BJ (cell line): ENCODE measurements at places on chromosomes 16 and 17.
A peak's percentile ranks its signal among the peaks of the same experiment; 100 is the strongest.

- no peak for DNase-seq
Observed at GRCh38 chr17:15384142-15384787, 42.9 kb upstream of the TEKT3 start.

DNA sequence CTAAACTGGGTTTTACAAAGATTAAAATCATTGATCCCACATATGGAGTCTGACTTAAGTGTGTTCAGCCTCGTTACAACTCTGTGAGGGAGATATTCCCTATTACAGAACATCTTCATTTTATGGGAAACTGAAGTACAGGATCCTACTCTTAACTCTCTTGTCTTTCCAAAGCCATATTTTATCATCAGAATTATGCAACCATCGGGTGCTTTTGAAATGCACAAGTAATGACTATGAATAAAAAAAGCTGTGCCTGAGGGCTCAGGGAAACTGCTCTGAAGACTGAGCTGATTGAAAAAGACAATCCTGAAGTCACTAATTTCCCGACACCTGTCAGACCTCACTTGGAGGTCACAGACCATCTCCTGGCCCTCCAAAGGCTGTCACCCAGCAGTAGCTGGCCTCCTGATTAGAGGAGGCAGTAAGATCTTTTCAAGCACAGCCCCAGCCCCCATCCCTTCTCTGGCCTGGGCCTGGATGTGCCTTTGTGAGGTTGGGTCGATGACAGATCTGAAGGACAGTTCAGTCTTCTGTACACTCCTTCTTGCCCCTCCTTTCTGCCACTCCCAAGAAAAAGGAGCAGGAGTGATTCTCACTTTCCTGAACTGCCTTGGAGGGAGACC, 5.6 kb downstream of the AKAP1 start:
- DNase-seq = no peak

- DNase-seq = no peak
Observed at GRCh38 chr16:84672276-84673202, 24.2 kb downstream of the KLHL36 start.

DNA sequence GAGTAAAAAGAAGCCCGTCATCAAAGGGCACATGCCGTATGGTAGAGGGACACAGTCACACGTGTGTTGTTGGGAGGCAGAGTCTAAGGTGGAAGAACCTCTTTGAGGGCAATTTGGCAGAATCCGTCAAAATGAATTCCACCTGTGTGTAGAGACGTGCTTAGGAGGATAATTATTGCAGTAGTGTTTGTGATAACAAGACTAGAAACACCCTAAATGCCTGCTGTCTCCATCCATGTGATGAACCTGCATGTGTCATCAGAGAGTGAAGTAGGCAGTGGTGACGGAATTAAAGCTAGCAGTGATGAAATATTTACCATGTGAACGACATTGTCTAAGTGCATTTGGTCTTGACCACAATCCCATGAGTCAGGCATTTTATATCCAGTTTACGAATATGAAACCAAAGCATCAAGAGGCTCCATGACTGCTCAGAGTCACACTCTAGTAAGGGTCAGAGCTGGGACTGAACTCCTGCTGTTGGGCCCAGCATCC, 61.3 kb upstream of the ADORA2B start:
- peak; percentile 51 for DNase-seq

- DNase-seq = no peak
Observed at GRCh38 chr16:563072-563644, 3.0 kb downstream of the PRR35 start.

GRCh38 chr17:8069587-8069860, 18.0 kb downstream of the ALOX12B start:
- DNase-seq = no peak

DNA sequence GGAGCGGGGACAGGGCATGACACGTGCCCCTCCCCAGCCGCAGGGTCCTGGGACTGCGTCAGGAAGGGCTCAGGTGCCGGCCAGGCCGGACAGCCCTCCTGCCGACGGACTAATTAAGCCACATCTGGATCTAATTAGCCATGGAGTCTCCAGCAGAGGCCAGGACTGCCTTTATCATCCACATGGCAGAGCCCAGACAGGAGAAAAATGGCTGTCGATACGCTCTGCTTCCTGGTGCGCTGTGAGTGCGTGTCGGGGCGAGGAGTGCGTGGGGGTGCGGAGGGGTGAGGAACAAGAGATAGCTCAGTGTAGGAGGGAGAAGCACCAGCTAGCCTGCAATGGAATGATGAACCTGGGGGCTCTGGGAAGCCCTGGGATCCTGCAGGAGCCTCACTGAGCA, 218.8 kb downstream of the IRF8 start:
- DNase-seq = no peak

DNA sequence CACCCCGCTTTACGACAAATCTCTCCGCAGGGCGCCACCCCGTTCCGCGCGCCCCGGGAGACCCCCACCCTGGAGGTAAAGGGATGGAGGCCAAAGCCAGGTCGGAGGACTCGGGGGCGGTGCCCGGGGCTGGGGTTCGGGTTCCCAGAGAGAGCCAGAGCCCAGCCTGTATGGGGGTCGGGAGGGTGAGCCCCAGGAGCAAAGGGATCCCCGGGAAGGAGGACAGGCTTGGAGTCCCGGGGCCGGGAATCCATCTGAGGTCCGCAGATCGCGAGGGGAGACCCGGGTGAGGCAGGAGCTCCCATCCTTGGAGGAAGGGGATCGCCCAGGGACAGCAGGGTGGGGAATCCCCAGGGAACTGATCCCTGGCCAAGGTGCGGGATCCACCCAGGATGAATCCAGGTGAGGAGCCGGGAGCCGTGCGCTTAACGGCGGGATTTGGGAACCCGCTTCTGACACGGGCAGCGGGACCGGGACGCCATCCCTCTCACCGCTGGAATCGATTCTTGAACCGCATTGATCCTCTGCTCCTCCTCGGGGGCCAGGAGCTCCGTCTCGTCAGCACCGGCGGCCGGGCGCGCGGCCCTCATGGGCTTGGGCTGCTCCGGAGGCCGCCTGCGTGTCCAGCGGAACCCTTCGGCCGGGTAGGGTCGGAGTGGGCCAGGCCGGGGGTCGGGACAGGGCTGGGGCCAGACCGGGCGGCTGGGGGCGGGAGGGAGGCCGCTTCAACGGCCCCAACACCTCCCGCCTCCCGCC, at the start of gene MMD:
MMD (minus strand) TSS at position 657 of the 756 bp plus-strand sequence; CDS start at position 517, 140 bp downstream.
- no peak for DNase-seq

GRCh38 chr16:85139881-85140339, 27.6 kb upstream of the CIBAR2 start:
- DNase-seq = no peak

- DNase-seq = no peak
Observed at GRCh38 chr17:49890077-49890821, 42.4 kb upstream of the TAC4 start.

DNA sequence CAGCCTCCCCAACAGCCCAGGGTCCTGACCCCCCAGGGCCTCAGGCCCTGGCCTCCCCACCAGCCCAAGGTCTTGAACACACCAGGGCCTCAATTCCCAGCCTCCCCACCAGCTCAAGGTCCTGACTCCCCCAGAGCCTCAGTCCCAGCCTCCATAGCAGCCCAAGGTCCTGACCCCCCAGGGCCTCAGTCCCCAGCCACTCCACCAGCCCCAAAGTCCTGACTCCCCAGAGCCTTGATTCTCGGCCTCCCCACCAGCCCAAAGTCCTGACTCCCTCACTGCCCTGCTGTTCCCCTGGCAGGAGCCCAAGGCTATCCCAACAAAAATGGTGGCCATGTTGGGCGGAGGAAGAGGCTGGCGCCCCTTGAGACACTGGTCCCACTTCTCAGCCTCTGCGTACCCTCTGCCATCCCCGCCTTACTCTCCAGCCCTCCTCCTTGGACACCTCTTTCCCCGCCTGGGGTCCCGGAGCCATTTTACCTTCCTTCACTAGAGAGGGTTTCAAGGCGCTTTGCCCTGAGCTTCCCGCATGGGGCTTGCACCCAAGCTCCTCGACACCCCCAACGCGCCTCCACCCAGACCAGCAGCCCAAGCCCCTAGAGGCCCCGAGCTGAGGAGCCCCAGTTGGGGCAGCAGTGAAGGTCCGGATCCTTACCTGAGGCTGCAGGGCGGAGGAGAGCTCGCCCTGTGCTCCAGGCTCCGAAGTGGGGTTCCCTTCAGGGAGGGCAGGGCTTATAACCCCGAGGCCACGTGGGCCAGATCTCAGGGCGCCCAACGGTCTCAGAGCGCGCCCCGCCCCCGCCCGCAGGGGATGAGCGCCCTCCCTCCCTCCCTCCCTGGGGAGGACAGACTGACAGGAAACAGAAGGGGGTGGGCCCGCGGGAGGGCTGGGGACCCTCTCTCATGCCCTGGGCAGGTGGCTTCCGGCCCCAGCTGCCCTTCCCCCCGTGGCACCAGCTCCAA, 3.5 kb upstream of the TSPOAP1 start:
- no peak for DNase-seq

DNA sequence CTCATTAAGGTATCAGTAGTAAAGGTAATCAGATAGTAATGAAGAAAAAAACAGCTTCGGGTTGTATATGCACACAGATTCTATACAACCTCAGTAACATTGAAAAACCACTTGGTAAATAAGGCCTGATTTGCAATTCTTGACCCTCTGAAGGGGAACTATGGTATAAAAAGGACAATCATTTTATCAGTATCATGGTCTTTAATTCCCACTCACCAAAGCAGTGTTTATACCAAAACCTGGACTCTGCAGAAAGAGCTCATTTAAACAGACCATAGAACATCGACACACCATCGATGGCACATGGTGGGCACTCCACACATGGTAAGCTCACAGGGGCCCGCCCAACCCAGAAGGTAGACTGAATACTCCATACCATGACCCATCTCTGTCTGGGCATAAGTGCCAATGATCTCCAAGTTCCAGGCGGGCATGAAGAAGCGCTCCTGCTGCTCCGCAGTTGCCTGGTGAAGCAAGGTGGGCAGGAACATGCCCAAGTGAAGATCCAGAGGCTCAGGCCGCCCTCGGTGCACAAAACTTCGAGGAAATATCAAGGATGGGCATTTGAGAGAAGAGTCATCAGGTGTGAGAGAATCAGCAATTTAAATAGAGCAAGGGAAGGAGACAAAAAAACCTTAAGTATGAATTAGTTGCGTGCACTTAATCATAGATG, 19.0 kb downstream of the ACOX1 start:
- no peak for DNase-seq

GRCh38 chr17:28716740-28717577, 709 bp downstream of the RAB34 start:
- DNase-seq = no peak

DNA sequence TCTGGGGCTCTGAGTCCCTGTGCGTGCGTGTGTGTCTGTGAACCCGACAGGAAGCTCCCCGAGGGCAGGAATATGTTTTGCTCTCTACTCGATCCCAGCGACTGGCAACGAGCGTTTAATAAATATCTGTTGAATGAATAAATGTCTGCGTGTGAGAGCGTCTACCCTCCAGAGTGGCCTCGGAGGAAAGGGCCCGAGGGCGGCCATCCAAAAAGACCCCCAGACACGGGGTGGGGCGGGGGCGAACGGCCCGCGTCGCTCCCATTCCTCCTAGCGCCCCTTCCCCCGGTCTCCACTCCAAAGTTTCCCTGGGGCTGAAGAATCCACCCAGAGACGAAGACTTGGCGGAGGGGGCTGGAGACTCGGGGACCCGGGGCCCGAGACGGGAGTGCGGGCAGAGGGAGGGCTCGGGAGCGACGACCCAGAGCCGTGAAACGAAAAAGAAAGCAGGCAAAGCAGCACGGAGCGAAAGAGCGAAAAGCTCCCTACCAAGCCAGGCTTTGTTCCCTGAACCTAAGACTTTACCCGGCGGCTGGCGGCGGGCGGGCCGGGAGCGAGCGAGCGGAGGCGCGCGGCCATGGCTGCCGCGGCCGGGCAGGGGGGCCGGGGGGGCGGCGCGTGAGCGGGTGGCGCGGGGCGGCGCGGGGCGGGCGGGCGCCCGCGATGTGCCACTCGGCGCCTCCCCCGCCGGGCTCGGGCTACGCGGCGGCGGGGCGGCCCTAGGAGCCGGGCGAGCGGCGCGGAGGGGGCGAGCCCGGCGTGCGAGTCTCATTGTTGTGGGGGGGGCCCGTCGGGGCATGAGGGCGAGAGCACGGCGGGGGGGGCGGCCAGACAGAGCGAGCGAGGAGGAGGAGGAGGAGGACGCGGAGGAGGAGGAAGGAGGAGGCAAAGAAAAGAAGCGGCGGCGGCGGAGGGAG, at the start of gene MLLT6:
MLLT6 (plus strand) TSS at position 668 of the 917 bp plus-strand sequence. CDS start 360 bp downstream, outside the sequence.
- no peak for DNase-seq

- DNase-seq = no peak
Observed at GRCh38 chr17:74767111-74767516, 9.0 kb downstream of the NAT9 start.

- no peak for DNase-seq
Observed at GRCh38 chr16:85660843-85661739, 27.7 kb downstream of the GINS2 start.

DNA sequence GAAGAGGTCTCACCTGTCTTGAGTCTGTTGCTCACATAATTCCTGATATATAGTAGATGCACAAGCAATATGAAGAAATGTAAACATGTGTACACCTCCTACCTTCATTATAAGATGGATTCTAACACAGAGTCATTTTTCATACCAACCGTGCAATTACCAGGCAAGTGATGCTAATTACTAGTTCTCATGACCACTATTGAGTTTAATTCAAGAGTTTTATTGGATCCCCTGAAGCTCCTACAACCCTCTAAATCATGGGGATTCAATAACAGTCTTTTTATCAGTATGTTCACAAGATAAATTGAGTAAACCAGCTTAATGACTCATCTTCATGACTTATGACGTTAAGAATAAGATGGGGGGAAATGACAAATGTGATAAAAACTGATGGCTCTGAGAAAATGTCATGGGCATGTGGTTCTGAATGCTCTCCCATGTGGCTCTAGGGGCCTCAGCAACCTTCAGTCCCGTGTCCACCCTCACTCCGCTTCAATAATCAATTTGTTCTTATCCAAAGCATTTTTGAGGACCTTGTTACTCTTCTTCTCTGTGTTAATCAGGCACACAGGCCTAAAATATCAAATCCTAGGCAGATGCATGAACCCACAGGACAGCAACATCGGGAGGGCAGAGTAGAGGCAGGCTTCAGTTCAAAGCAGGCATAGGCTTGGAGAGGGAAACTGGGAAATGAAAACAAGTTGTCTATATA, 42.8 kb downstream of the PRAC1 start:
- no peak for DNase-seq

DNA sequence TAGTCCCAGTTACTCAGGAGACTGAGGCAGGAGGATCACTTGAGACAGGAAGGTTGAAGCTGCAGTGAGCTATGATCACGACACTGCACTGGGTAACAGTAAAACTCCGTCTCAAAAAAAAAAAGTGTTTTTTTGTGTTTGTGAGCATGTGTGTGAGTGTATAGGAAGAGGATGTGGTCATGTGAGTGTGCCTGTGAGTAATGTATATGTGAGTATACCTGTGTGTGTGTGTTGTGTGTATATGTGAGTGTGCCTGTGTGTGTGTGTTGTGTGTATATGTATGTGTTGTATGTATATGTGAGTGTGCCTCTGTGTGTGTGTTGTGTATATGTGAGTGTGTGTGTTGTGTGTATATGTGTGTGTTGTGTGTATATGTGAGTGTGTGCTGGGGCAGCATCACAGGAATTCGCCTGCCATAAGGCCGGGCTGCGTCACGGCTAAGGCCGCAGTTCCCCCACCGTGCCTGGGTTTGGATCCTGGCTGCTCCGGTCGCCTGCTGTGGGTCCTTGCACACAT, 21.4 kb upstream of the NPTX1 start:
- DNase-seq = no peak

- DNase-seq = no peak
Observed at GRCh38 chr16:83356266-83356665, 451.5 kb upstream of the HSBP1 start.

GRCh38 chr17:34140006-34140405, 115.1 kb upstream of the CCL2 start:
- DNase-seq = no peak

GRCh38 chr16:11328172-11329070, 16.8 kb upstream of the RMI2 start:
- peak; percentile 79 for DNase-seq
